ENCODE measurements at places on chromosomes 13 and 19.

GRCh38 chr13:86795858-86796257 is 875.3 kb upstream of the SLITRK5 start:
- DNase-seq, result no peak

DNA sequence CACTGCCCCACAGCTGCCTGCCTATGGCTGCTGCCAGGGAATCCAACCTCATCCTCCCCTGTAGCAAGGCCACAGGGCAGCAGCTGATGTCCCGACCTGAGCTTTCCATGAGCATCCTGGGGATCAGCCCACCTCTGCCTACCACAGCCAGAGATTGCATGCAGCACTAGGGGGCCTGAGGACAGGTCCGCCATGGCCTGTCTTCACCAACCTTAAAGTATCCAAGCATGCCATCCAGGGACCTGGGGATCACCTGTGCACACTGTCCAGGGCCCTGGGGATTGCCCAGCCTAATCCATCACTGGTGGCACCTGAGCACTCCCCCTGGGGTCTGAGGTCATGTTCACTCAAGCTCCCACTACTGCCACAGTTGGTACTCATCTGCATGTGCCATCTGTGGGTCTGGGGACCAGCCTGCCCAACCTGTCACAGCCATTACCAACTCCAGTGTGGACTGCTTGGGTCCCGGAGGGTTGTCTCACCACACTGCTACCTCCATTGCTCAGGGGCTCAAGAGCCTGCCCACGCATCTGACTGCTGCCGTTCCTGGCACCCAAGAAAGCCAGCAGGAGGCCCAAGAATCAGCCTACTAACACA is 53.0 kb downstream of the KCTD15 start:
- no peak for DNase-seq

- DNase-seq, result peak; percentile 54
These were observed 15.3 kb downstream of the FPR3 start for GRCh38 chr19:51810223-51810622.

DNA sequence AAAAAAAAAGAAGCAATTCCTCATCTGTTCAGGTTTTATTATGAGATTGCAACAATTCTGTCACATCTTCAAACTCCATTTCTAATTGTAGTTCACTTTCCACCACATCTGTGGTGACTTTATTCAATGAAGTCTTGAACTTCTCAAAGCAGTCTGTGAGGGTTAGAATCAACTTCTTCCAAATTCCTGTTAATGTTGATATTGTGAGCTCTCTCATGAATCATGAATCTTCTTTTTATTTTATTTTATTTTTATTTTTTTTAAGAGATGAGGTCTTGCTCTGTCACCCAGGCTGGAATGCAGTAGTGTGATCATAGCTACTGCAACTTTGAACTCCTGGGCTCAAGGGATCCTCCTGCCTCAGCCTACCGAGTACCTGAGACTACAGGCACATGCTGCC is 19.6 kb downstream of the ARHGAP35 start:
- DNase-seq, result peak; percentile 46

- DNase-seq, result no peak
These were observed 14.3 kb upstream of the FNDC3A start for GRCh38 chr13:48961379-48961778.

DNA sequence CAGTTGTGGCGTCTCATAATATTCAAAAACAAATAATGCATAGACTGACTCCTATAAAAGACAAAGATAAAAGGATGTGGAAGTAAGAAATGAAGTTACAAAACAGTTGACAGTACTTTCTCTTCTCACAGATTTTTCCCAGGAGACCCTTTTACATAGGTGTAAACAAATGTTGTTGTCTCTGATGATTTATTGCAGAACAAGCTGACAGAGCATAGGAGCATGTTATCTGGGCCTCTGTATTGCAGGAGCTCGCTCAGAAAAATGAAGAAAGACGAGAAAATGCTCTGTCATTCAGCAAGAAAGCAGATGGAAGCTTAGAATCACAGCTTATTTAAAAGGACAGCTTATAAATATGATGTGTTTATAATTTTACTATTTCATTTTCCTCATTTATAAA is 353.6 kb upstream of the GPC6 start:
- DNase-seq, result no peak

DNA sequence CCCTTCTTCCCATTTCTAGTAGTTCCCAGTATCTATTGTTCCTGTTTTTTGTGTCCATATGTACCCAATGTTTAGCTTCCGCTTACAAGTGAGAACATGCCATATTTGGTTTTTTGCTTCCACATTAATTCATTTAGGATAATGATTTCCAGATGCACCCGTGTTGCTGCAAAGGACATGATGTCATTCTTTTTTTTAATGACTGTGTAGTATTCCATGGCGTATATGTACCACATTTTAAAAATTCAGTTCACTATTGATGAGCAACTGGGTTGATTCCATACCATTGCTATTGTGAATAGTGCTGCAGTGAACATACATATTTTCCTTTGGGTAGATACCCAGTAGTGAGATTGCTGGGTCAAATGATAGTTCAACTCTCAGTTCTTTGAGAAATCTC is 50.5 kb downstream of the DLEU7 start:
- DNase-seq, result no peak

DNA sequence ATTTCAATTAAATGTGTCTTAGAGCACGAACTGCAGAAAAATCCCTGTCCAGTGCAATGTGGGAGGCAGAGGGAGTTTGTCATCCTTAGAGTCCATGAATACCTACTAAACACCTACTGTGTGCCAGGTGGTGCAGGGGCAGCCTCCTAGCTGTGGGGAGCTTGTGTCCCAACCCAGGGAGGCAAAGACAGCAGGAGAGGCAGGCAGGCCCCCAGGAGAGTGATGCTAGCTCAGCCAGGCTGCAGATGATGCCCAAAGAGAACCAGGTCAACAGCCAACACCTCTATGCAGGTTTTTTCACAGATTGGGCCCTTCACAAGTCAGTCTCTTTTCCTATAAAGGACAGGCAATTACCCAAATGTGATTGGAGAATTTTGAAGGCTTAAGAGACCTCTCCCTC is 108.2 kb upstream of the UQCRFS1 start:
- DNase-seq, result no peak

DNA sequence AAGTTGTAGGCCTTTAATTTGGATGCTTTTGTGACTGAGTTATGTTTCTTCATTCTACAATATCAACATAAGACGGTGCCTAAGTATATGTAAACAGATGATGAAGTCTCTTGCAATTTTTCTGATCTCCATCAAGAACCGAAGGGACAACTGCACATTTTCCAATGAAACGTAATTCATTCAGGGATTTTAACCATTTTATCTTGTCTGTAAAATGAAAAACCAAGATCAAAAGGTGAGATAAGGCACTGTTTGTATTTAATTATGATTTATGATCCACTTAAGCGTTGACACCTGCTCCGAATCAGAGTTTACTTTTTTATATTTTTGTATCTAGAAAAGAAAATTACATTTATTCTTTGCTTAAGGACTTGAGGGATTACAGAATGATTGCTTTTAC is 556.8 kb upstream of the ARGLU1 start:
- no peak for DNase-seq

- DNase-seq, result peak; percentile 34
These were observed 1.1 kb upstream of the PPP1R12C start for GRCh38 chr19:55118401-55118991.

- DNase-seq, result no peak
These were observed 37.4 kb downstream of the PTPRS start for GRCh38 chr19:5303208-5303607.

GRCh38 chr13:84684804-84685203 is 802.5 kb upstream of the SLITRK1 start:
- DNase-seq, result no peak

- DNase-seq, result no peak
These were observed 207.6 kb upstream of the SERP2 start for GRCh38 chr13:44165889-44166496.

GRCh38 chr19:35963514-35963913 is 27.3 kb downstream of the LRFN3 start:
- peak; percentile 74 for DNase-seq

DNA sequence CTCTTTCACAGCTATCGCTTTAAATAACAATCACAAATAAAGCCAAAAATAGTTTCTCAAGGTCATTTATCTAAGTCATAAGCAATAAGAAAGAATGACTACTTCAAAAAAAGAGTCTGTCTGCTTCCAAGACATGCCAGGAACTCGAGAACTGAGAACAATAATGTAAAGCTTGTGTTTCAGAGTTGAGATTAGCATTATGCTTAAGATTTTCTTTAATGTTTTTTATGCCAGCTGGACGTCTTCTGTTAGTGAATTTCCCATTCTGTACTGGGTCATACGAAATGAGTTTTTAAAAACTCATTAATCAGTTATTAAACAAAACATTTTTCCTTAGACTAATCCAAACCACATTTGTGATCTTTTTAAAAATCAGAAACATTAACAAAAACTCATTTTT is 3.2 kb upstream of the SPRYD7 start:
- DNase-seq, result no peak

GRCh38 chr19:40703029-40703755 is 12.7 kb upstream of the NUMBL start:
- DNase-seq, result no peak
